NCI-H1930 (cell line): ENCODE measurements at places on chromosomes 1 and 21.
A peak's percentile ranks its signal among the peaks of the same experiment; 100 is the strongest.

DNA sequence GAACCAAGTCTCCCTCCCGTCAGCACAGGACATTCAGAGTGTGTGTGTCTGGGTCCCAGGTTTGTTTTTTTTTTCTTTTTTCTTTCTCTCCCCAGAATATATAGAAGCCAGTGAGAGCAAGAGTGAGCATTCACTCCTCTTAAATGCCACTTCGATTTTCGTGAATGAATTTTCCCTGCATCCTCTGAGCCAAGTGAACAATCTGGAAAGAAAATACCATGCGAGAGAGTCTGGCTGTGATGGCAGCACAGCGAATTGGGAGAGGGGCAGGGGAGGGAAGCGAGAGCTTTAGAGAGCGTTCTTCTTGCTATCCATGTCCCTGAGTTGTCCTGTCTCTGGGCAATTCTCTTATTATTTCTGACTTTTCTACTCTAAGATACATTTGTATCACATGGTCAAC is 76.0 kb upstream of the RAB3GAP2 start:
- DNase-seq = no peak

DNA sequence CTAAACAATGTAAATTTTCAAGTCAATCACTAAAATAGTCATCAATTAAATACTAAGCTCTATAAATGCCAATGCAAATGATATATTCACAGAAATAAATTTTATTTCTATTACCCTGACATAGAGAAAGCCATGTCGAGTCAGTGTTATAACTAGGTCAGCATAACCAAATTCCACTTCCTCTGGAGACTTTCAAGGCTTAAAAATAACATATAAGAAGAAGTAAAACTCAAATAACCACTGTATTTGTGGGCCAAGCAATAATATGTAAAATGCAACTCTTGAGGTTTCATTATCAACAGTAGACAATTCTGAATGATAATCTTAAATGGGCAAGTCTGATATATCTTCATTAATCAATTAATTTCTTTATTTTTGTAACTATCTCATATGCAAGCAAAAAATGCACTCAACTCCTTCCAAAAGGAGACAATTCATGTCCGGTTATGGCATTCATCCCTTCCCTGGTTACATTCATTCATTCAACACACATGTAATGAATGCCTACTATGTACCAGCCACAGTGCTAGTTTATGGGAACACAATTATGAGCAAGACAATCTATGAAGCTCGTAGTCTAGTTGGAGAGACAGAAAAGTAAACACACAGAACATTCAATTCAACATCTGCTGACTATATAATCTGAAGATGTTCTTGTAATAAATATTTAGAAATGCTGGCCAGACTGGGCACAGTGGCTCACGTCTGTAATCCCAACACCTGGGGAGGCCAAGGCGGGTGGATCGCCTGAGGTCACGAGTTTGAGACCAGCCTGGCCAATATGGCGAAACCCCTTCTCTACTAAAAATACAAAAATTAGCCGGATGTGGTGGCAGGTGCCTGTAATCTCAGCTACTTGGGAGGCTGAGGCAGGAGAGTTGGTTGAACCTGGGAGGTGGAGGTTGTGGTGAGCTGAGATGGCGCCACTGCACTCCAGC is 37.1 kb upstream of the CAP1 start:
- no peak for DNase-seq

DNA sequence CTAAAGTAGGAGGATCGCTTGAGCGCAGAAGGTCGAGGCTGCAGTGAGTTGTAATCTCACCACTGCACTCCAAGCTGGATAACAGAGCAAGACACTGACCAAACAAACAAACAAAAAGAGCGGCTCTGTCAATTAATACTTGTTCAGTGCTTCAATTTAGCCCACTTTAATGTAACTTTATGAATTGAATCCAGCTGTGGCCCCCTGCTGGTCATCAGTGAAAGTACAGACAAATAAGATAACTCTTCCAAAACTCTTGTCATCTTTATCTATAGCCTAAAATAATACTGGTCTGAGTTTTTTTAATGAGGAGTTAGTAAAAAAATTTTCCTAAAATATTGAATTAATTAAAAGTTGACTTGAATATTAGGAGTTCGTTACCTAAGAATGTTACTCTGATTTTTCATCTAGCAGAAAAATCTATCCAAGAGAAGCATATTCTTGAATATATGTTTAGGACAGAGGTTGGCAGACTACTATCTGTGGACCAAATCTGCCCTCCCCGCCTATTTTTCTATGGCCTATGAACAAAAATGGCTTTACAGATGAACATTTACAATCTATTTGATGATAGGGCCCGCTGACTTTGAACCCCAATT is 26.1 kb downstream of the ATP5PF start:
- DNase-seq = peak; percentile 7

- no peak for DNase-seq
These were observed 701 bp upstream of the INSRR start for GRCh38 chr1:156859523-156860112.

DNA sequence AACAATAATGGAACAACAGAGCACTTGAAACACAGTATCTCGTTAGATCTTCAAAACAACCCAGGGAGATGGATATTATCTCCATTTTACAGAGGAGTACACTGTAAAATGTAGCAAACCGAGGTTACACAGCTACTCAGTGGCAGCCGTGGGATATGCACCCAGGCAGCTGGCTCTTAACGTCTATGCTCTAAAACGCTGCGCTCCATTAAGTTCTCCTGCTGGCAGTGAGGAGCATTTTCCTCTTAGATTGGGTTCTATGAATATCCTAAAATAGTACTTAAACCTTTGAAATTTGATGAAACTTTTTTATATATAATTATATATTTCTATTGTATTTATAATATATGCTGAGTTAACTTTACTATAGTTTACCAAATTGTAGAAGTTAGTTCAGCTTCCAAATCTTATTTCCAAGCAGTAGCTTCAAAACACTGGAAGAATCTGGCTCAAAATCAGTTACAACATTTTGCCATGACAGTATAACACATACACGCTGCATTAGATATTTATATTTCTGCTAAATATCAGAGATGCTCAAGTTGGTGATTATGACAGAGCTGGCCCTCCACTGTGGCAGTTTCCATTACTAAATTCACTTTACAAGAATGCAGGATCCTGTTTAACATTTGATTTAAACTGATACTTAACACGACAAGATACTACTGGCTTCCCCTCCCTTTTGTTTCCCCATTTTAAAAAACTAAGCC is 49.5 kb downstream of the TGFBR3 start:
- DNase-seq = no peak

DNA sequence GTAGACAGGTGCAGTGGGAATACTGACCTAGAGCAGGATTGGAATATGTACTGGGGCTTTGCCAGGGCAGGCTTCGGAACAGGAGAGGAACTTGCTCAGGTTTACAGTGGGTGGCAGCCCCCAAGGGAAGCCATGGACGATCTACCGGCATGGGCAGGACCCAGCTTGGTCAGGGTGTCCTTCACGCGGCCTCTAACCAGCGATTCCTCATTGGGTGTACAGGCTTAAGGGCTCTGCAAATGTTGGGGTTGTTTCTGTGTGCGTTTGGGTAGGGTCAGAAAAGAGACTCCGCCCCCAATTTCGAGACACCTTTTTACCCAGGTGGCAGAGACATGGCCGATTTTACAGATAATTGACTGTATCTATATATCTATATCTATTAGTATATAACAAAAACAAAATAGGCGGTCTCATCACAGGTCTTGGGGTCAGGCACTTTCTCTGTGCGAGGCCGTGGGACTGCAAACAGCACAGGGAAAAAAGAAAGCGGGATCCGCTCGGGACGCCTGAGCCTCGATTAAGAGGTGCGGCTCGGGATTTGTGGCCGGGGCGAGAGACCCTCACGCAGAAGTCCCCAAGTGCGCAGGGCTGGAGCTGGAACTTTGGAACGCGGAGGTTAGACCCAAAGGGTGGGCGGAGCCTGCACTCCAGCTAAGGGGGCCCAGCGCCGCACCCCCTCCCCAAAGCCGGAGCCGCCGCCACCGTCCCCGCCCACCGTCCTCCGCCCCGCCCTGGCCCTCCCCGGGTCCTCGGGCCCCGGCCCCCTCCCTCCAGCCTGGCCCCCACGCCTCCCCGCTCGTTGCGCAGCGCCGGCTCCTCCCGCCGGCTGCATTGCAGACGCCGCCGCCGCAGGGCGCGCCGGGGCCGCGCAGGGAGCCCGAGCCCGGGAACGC is 67.5 kb upstream of the VAMP3 start:
- no peak for DNase-seq

DNA sequence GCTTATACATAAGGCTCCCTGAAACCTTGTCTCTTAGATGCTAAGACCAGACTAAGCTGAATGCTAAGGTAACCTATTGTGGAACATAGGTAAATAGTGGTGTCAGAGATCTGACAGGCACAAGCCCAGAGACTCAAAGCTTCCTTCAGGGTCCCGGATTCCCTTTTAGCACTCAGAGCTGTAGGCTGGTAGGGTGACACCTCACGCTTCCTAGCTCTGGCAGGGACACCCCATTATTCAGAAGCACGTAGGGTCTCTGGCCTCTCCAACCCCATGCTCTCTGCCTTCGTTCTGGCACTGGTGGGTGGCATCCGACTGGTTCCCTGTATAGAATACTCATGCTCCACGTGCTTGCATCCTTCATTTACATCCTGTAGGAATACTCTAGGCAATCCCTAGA is 68.4 kb downstream of the CD34 start:
- DNase-seq = no peak

DNA sequence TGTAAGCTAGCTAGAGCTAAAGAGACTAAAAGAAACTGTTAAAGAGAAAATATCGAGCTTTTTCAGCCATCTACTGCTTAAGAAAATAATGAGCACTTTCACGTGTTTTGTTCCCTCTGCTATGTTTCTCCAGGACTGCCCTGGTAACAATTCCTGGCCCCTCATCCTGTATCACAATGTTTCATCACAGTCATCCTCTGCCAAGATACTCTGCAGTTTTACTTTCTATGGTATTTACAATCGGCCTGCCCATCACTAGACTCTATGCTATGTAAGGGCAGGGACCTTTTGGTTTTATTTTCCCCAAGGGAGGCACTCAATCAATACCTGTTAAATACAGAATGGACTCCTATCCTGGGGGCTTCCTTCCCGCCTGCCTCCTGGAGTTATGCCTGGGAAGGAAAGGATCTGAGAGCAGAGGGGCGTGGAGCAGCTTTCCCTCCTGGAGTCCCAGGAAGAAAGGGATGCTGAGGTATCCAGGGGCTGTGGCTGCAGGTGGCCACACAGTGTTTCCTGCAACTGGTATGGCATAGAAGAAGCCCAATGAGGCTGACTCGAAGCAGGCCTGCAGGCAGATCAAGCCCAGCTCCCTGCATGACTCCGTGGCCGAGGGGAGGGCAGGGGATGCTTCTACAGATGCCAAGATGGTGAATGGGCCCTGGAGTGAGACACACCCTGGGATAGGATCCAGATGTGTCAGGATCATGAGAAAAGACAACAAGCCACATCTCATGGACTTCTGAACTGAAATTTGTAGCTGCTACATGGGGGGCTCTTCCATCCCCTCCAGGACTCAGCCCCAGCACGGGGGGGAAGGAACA is 52.9 kb downstream of the MATN1 start:
- DNase-seq = no peak
